ENCODE measurements at places on chromosomes 1 and 21. TPM values are rescaled to one million over a fixed set of nuclear protein-coding genes. Genes with fewer than 3 reads are reported as not detected.

GRCh38 chr1:20600156-20600555 lies 11.3 kb downstream of the CDA start:
- DNase-seq = no peak
- no peaks in the 10 kb centered on the region for H3K4me1 ChIP-seq
- H3K36me3 ChIP-seq = no peaks in the 10 kb centered on the region
- H3K27me3 ChIP-seq = no peaks in the 10 kb centered on the region
- no peak overlapping the region for H3K27ac ChIP-seq
- H3K4me3 ChIP-seq = no peak overlapping the region

DNA sequence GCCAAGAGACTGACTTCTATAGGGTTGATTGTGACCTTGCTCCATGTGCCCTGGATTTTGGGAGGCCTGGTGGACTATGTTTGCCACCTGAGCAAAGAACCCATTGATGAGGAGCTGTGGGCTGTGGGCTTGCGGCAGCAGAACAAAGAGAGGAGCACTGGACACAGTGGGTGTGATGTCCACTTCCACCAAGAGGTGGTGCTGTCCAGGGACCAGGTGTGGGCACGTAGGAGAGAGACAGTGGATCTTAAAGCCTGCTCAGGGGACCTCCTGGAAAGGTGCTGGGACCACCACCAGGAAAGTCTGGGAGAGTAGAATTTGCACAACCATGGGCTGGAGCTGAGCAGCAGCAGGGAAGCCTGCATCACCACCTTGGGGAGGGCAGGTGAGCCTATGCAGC lies 106.7 kb upstream of the ETS2 start:
- no peaks in the 10 kb centered on the region for H3K27me3 ChIP-seq
- H3K4me3 ChIP-seq = no peak overlapping the region
- DNase-seq = no peak
- no peaks in the 10 kb centered on the region for H3K4me1 ChIP-seq
- no peak overlapping the region for H3K27ac ChIP-seq
- no peaks in the 10 kb centered on the region for H3K36me3 ChIP-seq

- no peaks in the 10 kb centered on the region for H3K4me1 ChIP-seq
- no peak overlapping the region for H3K4me3 ChIP-seq
- peaks cover 17% of the 10 kb centered on the region for H3K27me3 ChIP-seq
- H3K27ac ChIP-seq = no peak overlapping the region
- no peak for DNase-seq
- no peaks in the 10 kb centered on the region for H3K36me3 ChIP-seq
Measured at GRCh38 chr1:75132242-75132811, 1.9 kb upstream of the LHX8 start.

GRCh38 chr21:25273959-25274358 lies 333.3 kb downstream of the MRPL39 start:
- no peaks in the 10 kb centered on the region for H3K4me1 ChIP-seq
- no peak for DNase-seq
- H3K36me3 ChIP-seq = no peaks in the 10 kb centered on the region
- no peak overlapping the region for H3K27ac ChIP-seq
- H3K27me3 ChIP-seq = no peaks in the 10 kb centered on the region

- H3K27me3 ChIP-seq = no peaks in the 10 kb centered on the region
- H3K4me1 ChIP-seq = no peaks in the 10 kb centered on the region
- no peak overlapping the region for H3K27ac ChIP-seq
Measured at GRCh38 chr1:22285549-22286396, 142.9 kb upstream of the WNT4 start.

- no peak overlapping the region for H3K4me3 ChIP-seq
- H3K27me3 ChIP-seq = no peaks in the 10 kb centered on the region
- DNase-seq = no peak
- H3K27ac ChIP-seq = no peak overlapping the region
- no peaks in the 10 kb centered on the region for H3K36me3 ChIP-seq
- no peaks in the 10 kb centered on the region for H3K4me1 ChIP-seq
Measured at GRCh38 chr1:111483876-111484275, 10.1 kb downstream of the C1orf162 start.

GRCh38 chr1:118294875-118295642 lies 110.0 kb upstream of the SPAG17 start:
- no peaks in the 10 kb centered on the region for H3K4me1 ChIP-seq
- no peaks in the 10 kb centered on the region for H3K27me3 ChIP-seq
- H3K4me3 ChIP-seq = no peak overlapping the region
- H3K36me3 ChIP-seq = no peaks in the 10 kb centered on the region

DNA sequence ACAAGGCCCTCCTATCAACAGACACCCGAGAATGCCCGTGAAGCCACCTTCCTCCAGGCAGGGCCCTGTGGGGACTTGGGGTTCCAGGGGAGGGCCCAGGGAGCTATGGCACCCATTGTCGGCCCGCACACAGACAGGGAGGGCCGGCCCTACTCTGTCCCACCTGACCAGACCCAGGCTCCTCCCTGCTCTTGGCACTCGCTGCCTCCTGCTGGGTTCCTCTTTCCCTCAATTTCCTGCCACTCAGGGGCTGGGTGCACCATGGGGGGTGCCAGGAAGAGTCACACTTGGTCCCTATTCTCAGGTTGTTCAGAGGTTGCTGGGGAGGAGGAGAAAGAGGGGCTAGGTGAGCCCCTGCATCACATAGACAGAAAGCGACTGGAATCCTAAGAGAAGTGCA lies 8.0 kb upstream of the OXCT2 start:
- peaks cover 13% of the 10 kb centered on the region for H3K4me1 ChIP-seq
- H3K4me3 ChIP-seq = no peak overlapping the region
- no peak for DNase-seq
- H3K36me3 ChIP-seq = no peaks in the 10 kb centered on the region
- no peaks in the 10 kb centered on the region for H3K27me3 ChIP-seq

- no peak for DNase-seq
- no peak overlapping the region for H3K27ac ChIP-seq
- no peaks in the 10 kb centered on the region for H3K27me3 ChIP-seq
- H3K4me3 ChIP-seq = no peak overlapping the region
- no peaks in the 10 kb centered on the region for H3K36me3 ChIP-seq
- no peaks in the 10 kb centered on the region for H3K4me1 ChIP-seq
Measured at GRCh38 chr1:219724440-219724839, 111.5 kb upstream of the ZC3H11B start.

DNA sequence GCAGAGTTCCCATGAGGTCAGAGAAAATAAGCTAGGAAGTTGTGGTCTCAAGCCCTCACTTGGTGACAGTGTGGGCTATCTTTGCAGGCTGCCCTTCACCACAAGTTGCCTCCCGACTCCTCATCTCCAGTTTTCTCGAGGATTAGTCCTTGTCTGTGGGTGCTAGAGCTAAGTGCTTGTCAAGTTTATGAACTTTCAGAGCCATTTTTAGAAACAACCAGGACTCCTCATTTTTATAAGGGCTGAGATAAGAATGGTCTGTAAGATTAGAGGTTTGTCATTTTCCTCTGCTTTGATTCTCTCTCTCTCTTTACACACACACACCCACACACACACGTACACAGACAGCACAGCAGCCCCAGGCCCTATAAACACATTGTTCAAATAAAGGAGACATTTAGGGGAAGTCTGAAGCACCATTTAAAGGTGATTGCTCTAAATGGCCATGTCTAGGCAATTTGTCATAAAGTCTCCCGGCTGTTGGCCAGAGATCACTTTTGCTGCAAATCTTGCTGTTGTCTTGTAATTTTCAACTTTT lies 127.2 kb downstream of the LACTBL1 start:
- no peak overlapping the region for H3K4me3 ChIP-seq
- no peaks in the 10 kb centered on the region for H3K36me3 ChIP-seq
- H3K27me3 ChIP-seq = no peaks in the 10 kb centered on the region
- H3K4me1 ChIP-seq = peaks cover 5% of the 10 kb centered on the region
- H3K27ac ChIP-seq = no peak overlapping the region
- no peak for DNase-seq

- no peak for DNase-seq
- H3K4me1 ChIP-seq = no peaks in the 10 kb centered on the region
- no peak overlapping the region for H3K27ac ChIP-seq
- no peak overlapping the region for H3K4me3 ChIP-seq
Measured at GRCh38 chr1:198359024-198359653, 181.3 kb downstream of the ATP6V1G3 start.

DNA sequence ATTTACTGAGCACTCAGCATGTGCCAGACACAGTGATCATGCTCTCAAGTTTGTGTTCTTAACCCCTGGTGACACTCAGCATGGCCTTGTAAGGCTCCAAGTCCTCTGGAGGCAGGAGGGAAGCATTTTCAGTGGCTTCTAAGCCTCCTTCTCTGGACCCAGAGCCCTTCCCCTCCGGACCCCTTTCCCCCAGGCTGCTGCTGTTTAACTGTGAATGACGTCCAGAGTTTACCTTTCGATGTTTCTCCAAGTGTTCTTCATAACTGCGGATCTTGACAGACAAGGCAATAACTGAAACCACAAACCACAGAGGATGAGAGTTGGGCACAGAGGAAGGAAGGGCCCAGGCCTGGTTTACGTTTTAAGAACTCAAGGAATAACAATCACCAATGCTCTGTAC lies 6.5 kb downstream of the MRPS15 start:
- H3K27me3 ChIP-seq = no peaks in the 10 kb centered on the region

HOOK1 gene
- total RNA-seq = 5.1 TPM

LACTBL1 gene
- total RNA-seq = not detected

CD160 gene
- total RNA-seq = not detected

KRTAP11-1 gene
- not detected for total RNA-seq

AUNIP gene
- total RNA-seq = 11.1 TPM
